ENCODE measurements at places on chromosomes 1 and 21.

DNA sequence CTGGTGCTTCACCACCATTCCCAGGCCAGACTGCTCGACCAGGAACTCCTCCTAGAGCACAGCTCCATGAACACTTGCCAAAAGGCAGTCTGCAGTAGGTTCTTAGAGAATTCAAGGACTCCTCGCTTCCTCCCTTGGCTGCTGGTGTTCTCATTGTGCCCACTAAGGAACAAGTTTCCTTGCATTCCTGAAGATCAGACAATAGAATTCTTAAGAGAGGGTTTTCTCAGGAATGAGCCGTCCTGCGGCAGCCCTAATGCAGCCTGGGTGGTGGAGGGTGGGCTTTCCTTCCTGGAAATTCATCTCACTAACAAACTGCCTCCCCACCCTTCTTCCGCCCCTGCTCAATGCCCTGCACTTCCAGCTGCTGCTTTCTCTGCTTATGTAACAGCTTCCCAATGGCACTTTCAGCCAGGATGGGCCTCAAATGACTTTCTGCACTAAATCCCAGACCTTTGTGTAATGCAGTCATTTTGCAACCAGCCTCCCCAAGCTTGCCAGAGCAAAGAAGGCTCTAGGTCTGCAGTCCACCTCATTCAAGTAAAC lies 287.9 kb downstream of the PLPP3 start:
- H3K4me3 ChIP-seq: no peak overlapping the region
- peaks cover 14% of the 10 kb centered on the region for H3K4me1 ChIP-seq
- no peaks in the 10 kb centered on the region for H3K27me3 ChIP-seq
- H3K27ac ChIP-seq: no peak overlapping the region
- no peaks in the 10 kb centered on the region for H3K36me3 ChIP-seq
- no peak for DNase-seq

DNA sequence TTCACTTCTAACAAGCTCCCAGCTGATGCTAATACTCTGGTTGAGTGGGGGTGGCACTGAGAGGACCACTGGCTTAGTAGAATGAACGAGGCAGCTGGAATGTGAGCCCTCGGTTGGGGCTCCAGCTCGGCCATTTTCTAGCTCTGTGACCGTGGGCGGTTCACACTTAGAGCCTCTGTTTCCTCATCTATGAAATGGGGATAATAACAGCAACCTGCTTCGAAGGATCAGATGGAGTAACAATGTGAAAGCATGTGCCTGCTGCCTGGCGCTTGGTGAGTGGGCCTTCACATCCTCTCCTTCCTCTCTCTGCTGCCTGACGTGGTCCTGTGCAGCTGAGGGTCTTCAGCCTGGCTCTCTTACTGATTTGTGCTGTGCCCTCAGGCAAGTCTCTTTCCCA lies 20.9 kb upstream of the TTC4 start:
- DNase-seq: no peak
- H3K27me3 ChIP-seq: peaks cover 32% of the 10 kb centered on the region
- H3K4me3 ChIP-seq: no peak overlapping the region
- H3K27ac ChIP-seq: no peak overlapping the region
- no peaks in the 10 kb centered on the region for H3K4me1 ChIP-seq

DNA sequence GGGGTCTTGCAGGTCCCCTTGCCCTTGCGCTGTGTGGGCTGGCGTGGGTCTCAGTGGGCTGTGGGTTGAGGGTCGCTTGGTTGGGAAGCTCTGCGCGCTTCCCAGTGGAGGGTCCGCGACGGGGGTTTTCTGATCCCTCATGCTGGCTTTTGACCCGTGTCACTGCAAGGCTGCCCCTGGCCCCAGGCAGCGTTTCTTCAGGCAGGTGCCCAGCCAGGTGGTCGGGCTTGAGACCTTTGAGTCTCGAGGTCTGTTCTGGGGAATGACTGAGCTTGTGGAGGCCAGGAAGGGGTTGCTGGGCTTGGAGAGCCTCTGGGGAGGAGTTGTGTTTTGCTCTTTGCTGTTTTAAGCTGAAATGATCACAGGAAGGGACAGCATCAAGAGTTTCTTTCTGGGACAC lies 5.3 kb downstream of the SKI start:
- H3K27me3 ChIP-seq: no peaks in the 10 kb centered on the region
- H3K27ac ChIP-seq: peak overlapping the region; percentile 96
- peaks cover 14% of the 10 kb centered on the region for H3K36me3 ChIP-seq
- H3K4me3 ChIP-seq: peak overlapping the region; percentile 73

DNA sequence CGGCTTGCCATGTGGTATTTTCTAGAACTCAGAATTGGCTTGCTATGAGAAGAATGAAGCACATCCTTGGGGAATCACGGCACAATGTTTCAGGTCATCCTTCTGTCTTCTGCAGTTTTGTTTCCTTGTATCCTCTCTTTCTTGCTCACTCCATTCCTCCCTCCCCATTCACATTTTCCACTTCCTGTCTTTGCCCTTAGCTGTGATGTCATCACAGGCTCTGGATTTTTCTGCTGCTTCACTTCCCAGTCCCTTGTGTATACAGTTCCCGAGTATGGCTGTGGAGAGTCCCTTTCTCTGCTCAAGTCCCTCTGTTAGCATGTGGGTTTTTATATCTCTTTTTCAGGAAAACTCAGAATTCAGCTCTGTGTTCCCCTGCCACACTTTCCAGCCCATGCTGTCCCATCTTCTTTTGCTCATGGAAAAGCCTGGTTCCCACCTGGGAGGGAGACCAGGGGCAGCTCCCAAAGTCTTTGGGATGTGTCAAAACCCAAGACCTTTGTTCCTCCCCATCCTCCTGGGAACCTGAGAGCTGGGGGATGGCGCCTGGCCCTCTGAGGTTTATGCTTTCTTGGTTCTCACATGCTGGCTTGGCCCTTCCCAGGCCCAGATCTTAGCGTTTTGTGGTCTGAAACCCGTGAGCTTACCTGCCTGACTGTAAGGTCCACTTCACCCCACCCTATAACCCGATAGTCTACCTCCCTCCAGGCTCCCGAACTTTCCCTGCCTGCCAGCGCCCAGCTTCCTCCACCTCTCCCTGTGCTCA lies 4.8 kb upstream of the RGS16 start:
- no peaks in the 10 kb centered on the region for H3K27me3 ChIP-seq
- no peaks in the 10 kb centered on the region for H3K36me3 ChIP-seq
- DNase-seq: no peak
- H3K27ac ChIP-seq: peak overlapping the region; percentile 15

GRCh38 chr1:100362821-100363466 lies 10.6 kb downstream of the CDC14A start:
- no peak overlapping the region for H3K27ac ChIP-seq
- DNase-seq: no peak
- H3K27me3 ChIP-seq: no peaks in the 10 kb centered on the region
- no peak overlapping the region for H3K4me3 ChIP-seq

GRCh38 chr1:166197597-166197996 lies 30.8 kb upstream of the FAM78B start:
- no peaks in the 10 kb centered on the region for H3K36me3 ChIP-seq
- H3K27me3 ChIP-seq: no peaks in the 10 kb centered on the region
- H3K4me1 ChIP-seq: no peaks in the 10 kb centered on the region
- no peak overlapping the region for H3K27ac ChIP-seq

- no peak overlapping the region for H3K27ac ChIP-seq
- H3K4me3 ChIP-seq: no peak overlapping the region
- no peaks in the 10 kb centered on the region for H3K27me3 ChIP-seq
Measured at GRCh38 chr1:224124220-224124619, 10.3 kb downstream of the FBXO28 start.

GRCh38 chr21:31329456-31330143 lies 14.5 kb downstream of the TIAM1 start:
- H3K4me1 ChIP-seq: peaks cover 13% of the 10 kb centered on the region
- DNase-seq: no peak
- no peak overlapping the region for H3K4me3 ChIP-seq
- no peaks in the 10 kb centered on the region for H3K27me3 ChIP-seq

DNA sequence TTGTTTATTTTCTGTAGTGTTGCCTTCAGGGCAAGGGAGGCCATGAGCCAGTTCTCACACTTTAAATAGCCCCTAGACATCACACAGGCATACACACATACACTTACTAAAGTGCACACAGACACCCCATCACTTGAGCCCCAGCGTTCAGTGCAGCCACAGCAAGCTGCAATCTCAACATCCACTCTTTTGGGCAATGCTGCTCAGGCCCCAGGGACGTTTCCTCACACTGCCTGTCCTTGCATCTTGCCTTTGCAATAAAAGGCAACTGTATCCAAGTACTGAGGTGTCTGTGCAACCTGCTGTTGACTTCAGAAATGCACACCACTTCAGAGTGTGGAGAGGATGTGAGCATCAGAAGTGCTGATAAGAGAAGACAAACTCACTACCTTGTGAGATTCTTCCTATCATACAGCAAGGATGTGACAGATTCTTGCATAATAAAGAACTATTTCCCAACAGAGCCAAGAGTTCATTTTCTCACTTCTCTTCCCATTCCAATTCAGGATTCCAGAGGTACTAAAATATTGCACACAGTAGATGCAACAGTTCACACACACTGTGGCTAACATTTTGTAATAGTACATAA lies 36.2 kb downstream of the IRF2BP2 start:
- H3K36me3 ChIP-seq: no peaks in the 10 kb centered on the region
- no peak overlapping the region for H3K4me3 ChIP-seq
- no peaks in the 10 kb centered on the region for H3K4me1 ChIP-seq
- H3K27ac ChIP-seq: no peak overlapping the region
- H3K27me3 ChIP-seq: no peaks in the 10 kb centered on the region

DNA sequence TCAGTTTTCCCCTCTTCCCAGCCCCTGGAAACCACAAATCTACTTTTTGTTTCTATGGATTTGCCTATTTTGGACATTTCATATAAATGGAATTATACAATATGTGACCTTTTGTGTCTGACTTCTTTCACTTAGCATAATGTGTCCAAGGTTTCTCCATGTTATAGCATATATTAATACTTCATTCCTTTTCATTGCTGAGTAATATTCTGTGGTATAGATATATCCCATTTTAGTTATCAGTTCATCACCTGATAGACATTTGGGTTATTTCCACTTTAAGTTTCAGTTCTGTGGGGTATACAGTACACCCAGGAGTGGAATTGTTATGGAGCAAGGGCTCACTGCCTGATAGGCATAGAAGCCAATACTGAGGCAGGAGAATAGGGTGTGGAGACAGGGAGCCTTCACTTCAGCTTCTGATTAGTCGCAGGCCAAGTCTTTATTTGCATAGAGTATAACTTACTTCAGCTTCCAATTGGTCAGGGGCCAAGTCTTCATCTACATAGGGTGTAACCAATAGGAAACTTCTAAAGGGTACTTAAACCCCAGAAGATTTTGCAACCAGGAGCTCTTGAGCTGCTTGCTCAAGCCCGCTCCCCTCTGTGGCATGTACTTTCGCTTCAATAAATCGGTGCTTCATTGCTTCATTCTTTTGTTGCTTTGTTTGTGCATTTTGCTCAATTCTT lies 8.3 kb upstream of the NVL start:
- no peaks in the 10 kb centered on the region for H3K36me3 ChIP-seq
- peaks cover 2% of the 10 kb centered on the region for H3K4me1 ChIP-seq
- no peak overlapping the region for H3K27ac ChIP-seq
- DNase-seq: no peak
- H3K4me3 ChIP-seq: no peak overlapping the region

GRCh38 chr1:201816309-201816854 lies 12.6 kb upstream of the IPO9 start:
- peaks cover 5% of the 10 kb centered on the region for H3K4me1 ChIP-seq
- H3K27ac ChIP-seq: no peak overlapping the region
- no peaks in the 10 kb centered on the region for H3K27me3 ChIP-seq
- no peak for DNase-seq
- H3K36me3 ChIP-seq: peaks cover 72% of the 10 kb centered on the region

DNA sequence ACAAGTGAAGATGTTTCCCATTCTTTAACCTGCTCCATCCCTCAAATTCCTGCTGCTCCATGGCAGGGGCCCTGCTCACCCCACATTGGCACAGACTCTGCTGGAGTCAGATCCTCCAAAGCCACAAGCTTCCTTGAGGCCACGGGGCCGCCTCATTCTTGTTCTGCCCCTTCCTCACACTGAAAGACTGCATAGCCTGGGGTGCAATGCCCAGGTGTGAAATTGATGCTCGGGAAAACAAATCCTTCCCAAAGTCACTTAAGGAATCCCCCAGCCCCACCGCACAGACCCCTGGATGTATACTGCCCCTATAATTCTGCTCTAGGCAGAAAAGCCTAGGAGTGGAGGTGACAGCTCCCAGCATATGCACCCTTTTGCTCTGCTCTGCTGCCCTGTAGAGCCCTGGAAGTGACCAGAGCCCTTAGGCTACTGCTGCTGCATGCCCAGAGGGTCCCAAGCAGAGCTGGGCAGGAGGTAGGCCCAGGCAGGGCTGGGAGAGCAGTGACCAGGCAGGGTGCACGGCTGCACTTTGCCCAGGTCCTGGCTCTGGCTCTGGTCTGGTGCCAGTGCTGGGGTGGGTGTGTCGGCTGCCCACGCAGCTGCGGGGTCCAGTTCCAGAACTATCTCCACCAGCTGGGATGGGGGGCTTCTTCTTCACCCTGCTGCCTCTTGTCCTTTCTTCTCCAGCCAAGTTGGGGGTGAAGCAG lies 1.6 kb downstream of the HES2 start:
- no peaks in the 10 kb centered on the region for H3K36me3 ChIP-seq
- no peak overlapping the region for H3K4me3 ChIP-seq
- H3K27me3 ChIP-seq: peaks cover 62% of the 10 kb centered on the region
- peaks cover 21% of the 10 kb centered on the region for H3K4me1 ChIP-seq
- H3K27ac ChIP-seq: no peak overlapping the region
- no peak for DNase-seq

Data from osteocyte (in vitro differentiated cells).